Chondrocyte (in vitro differentiated cells): ENCODE measurements at places on chromosomes 7 and 10. TPM values are rescaled to one million over a fixed set of nuclear protein-coding genes. Genes with fewer than 3 reads are reported as not detected.

DNA sequence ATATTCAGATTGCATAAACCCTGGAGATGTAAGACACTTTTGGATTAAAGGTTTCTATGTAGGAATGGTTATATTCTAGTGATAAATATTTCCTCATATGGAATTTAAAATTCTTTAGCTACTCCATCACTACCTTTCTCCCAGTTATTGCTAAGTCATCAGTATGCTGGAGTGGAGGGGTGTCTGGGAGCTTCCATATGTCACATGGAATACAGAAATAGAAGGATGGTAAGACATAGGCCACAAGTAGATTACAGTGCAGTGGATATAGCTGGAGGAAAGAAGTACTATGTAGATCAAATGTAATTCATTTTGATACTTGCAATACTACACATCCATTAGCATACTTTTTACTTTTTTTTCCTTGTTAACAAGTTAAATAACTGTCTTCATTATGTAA lies 428.4 kb downstream of the ARL4A start:
- no peak overlapping the region for H3K4me3 ChIP-seq
- H3K36me3 ChIP-seq: no peaks in the 10 kb centered on the region
- no peak overlapping the region for H3K27ac ChIP-seq
- H3K4me1 ChIP-seq: peaks cover 19% of the 10 kb centered on the region
- no peaks in the 10 kb centered on the region for H3K27me3 ChIP-seq

DNA sequence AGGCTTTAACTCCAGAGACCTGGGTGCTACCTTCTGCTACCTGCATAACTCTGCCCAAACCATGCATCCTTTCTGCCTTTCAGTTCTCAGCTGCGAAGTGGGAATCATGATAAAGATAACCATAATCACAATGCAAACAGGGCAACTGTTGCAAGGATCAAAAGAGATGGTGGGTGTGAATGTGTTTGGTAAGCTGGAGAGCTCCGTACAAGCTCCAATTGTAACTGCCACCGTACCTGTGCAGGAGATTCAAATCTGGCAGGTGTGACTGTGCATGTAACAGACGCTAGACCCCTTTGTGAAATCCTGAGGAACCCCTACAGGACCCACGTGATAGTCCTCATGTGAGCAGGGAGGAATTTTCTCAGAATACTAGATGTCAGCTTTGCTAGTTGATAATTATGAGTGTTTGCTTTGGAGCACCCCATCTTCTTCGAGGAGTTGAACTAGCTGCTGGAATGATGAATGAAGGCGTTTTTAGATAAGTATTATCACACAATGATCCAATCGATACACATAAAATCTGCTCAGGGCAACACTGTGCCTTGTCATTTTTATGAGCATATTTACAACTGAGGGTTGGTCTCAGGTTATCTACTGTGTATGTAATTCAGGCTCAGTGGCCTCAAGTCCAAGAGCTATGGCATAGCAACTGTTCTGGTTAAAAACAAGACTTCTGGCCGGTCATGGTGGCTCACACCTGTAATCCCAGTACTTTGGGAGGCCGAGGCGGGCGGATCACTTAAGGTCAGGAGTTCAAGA lies 15.4 kb upstream of the FRAT2 start:
- no peak overlapping the region for H3K4me3 ChIP-seq
- no peaks in the 10 kb centered on the region for H3K27me3 ChIP-seq
- no peaks in the 10 kb centered on the region for H3K4me1 ChIP-seq

- no peak overlapping the region for H3K27ac ChIP-seq
- H3K4me1 ChIP-seq: no peaks in the 10 kb centered on the region
- H3K27me3 ChIP-seq: no peaks in the 10 kb centered on the region
- DNase-seq: no peak
- H3K36me3 ChIP-seq: no peaks in the 10 kb centered on the region
These were observed 210.9 kb downstream of the RNLS start for GRCh38 chr10:88372051-88372715.

DNA sequence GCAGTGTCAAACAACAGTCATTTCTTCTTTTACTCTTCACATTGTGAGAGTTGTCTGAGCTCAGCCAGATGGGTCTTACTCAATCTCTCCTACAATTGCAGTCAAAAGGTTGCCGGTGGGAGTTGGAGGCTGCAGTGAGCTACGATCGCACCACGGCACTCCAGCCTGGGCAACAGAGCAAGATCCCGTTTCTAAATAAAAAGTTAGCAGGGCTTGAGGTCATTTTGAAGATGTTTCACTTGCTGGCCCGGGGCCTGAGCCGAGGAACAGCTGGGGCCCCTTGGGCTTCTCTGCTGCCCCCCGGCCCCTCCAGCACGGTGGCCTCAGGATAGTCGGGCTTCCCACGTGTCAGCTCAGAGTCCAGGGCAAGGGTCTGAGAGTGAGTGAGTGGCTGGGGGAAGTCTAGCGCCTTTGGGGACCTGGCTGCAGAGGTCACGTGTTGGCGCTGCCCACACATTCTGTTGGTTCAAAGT lies 40.4 kb downstream of the GTF2IRD1 start:
- no peak overlapping the region for H3K27ac ChIP-seq
- H3K36me3 ChIP-seq: peaks cover 12% of the 10 kb centered on the region
- DNase-seq: no peak
- no peaks in the 10 kb centered on the region for H3K27me3 ChIP-seq
- no peak overlapping the region for H3K4me3 ChIP-seq

DNA sequence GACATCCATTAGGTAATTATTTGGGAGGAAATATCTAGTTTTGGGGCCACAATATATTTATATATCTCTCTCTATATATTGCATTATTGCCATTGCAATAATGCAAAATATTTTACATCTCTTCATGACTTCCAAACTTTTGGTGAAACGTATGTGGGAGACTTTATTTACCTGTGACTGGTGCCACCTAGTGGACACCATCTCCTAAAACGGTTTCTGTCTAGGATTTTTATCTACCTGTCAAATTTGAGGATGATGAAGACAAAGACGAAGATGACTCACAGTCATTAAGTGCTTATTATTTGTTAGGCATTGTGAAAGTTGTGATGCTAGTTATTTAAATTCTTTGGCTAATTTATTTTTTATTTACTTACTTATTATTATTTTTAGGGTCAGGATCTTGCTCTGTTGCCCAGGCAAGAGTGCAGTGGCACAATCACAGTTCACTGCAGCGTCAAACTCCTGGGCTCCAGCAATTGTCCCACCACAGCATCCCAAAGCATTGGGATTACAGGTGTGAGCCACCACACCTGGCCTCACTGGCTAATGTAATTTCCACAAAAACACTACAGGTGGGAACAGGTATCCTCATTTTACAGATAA lies 18.7 kb upstream of the CBLL1 start:
- H3K4me3 ChIP-seq: no peak overlapping the region
- no peak for DNase-seq
- H3K27ac ChIP-seq: no peak overlapping the region
- H3K36me3 ChIP-seq: no peaks in the 10 kb centered on the region

DNA sequence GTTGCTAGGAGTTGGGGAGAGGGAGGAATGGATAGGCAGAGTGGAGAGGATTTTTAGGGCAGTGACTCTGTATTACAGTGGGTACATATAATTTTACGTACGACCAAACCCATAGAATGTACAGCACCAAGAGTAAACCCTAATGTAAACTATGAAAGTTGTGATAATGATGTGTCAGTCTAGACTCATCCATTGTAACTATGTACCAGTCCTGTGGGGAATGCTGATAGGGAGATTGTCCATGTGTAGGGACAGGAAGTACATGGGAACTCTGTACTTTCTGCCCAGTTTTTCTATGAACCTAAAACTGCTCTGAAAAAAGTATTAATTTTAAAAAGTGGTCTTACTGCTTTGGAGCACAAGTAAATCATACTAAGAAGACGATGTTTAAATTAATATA lies 441.8 kb downstream of the AUTS2 start:
- peaks cover 53% of the 10 kb centered on the region for H3K4me1 ChIP-seq

DNA sequence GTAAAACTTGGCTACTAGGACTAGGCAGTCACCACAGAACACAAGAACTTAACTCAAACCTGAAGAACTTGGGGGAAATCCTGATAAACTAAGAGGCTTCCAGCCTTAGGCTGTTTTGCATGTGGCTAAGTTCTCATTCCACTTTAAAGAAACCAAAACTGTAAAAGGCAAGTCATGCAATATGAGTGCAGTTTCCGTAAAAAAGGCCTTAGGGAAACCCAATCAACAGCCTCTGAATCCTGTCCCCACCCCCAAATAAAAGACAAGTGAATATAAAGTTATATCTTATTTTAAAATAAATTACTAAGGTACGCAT lies 95.1 kb downstream of the USP6NL start:
- H3K36me3 ChIP-seq: no peaks in the 10 kb centered on the region
- no peak overlapping the region for H3K4me3 ChIP-seq

- no peak for DNase-seq
- H3K27me3 ChIP-seq: no peaks in the 10 kb centered on the region
- no peaks in the 10 kb centered on the region for H3K36me3 ChIP-seq
- peaks cover 5% of the 10 kb centered on the region for H3K4me1 ChIP-seq
- no peak overlapping the region for H3K4me3 ChIP-seq
- no peak overlapping the region for H3K27ac ChIP-seq
These were observed 19.3 kb upstream of the SRRM3 start for GRCh38 chr7:76182225-76182960.

GRCh38 chr7:33190688-33191304 lies 61.4 kb downstream of the BBS9 start:
- H3K27me3 ChIP-seq: no peaks in the 10 kb centered on the region
- H3K36me3 ChIP-seq: no peaks in the 10 kb centered on the region
- H3K27ac ChIP-seq: no peak overlapping the region
- DNase-seq: no peak
- H3K4me3 ChIP-seq: no peak overlapping the region

- no peak for DNase-seq
- no peak overlapping the region for H3K27ac ChIP-seq
- H3K36me3 ChIP-seq: no peaks in the 10 kb centered on the region
- H3K4me3 ChIP-seq: peak overlapping the region; percentile 6
These were observed 9.9 kb downstream of the NYAP1 start for GRCh38 chr7:100493476-100494264.

- no peak for DNase-seq
- H3K27me3 ChIP-seq: no peaks in the 10 kb centered on the region
- no peak overlapping the region for H3K4me3 ChIP-seq
- H3K27ac ChIP-seq: no peak overlapping the region
These were observed 99.8 kb downstream of the SEPTIN7 start for GRCh38 chr7:35900651-35901050.

DNA sequence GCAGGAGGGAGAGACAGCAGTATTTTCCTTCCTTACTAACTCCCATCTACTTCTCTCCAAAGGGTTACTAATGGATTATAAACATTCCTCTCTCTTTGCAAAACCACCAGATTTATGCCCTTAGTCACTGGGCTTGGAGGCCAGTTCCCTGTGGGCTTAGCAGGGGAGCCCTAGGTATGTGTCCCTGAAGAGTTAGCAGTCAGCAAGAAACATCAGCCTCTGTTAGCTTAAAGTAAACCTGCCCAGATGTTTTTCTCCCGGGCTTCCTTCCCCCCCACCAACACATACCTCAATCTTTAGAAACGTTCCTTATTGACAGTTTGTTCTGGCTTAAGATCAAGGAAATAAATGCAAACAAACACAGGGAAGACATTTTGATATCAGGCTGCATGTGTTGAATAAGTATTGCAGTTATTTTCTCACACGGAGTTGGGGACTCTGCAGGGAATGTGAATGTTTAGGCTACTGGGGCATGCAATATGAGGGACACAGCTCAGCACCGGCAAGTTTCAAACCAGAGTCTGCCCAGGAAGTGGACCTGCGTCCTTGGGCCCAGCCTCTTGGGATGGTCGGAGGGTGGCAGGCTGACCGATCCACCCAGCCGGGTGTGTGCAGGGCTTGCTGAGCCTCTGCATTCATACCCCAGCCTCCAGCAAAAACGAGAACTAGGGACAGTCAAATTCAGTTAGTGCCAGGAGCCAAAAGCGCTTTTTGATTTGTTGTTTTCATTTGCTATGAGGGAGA lies 252.0 kb upstream of the GRB10 start:
- no peak for DNase-seq
- H3K4me1 ChIP-seq: peaks cover 32% of the 10 kb centered on the region
- no peaks in the 10 kb centered on the region for H3K36me3 ChIP-seq
- peak overlapping the region; percentile 2 for H3K4me3 ChIP-seq
- peak overlapping the region; percentile 84 for H3K27ac ChIP-seq
- no peaks in the 10 kb centered on the region for H3K27me3 ChIP-seq

DNA sequence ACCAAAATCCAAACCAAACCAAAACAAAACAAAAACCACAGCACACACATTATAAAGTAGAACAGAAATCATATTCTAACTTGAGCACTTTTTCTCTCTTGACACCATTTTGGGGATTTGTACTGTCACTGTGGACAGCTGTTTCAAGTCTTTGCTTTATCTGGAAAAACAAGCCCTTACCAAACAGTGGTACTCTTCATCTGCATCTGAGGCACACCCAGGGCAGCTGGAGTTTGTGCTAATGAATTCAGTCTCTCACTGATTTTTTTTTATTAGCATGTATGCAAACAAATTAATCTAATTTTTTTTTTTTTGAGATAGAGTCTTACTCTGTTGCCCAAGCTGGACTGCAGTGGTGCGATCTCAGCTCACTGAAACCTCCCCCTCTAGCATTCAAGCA lies 171.4 kb downstream of the RAPGEF5 start:
- H3K4me1 ChIP-seq: no peaks in the 10 kb centered on the region
- no peak for DNase-seq
- no peaks in the 10 kb centered on the region for H3K36me3 ChIP-seq
- H3K27me3 ChIP-seq: peaks cover 20% of the 10 kb centered on the region

Gene CYP26A1
- 0.47 to 1.9 TPM (median 0.49 TPM) in 3 replicates for total RNA-seq

Gene COBL
- total RNA-seq: 0.17 TPM in 1 of 3 replicates, not detected in the others

Gene LAMB1
- total RNA-seq: 405 to 481 TPM (median 466 TPM) in 3 replicates

Gene ATG9B
- total RNA-seq: 1.5 to 1.6 TPM in 2 of 3 replicates, not detected in the other

Gene OR2A42
- 0.12 to 0.31 TPM in 2 of 3 replicates, not detected in the other for total RNA-seq

Gene CASP7
- total RNA-seq: 24.0 to 30.4 TPM (median 26.2 TPM) in 3 replicates
